ENCODE measurements at places on chromosomes 4 and X. TPM values are rescaled to one million over a fixed set of nuclear protein-coding genes. Genes with fewer than 3 reads are reported as not detected.
A peak's percentile ranks its signal among the peaks of the same experiment; 100 is the strongest.

GRCh38 chrX:17859609-17860178 lies 1.4 kb downstream of the RAI2 start:
- DNase-seq, result peak; percentile 38

GRCh38 chr4:182238355-182238931 lies 4.8 kb upstream of the TENM3 start:
- no peak for DNase-seq

DNA sequence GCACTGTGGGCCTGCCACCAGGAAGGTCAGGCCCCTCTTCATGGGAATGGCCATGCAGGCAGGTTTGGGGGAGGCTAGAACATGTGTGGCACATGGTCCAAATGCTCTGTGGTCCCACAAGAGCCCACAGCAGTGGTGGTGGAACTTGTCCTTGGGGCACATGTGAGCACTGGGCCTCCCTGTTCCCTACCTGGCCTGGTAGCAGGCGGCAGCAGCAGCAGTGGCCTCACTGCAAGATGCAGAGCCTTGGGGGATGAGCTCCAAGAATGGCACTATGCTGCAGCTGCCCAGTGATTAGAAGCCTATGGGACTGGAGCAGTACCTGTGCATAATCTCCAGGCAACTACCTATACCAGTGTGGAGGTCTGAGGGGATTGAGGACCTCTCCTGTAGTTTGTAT lies 197.0 kb upstream of the DCAF8L1 start:
- DNase-seq, result no peak

DNA sequence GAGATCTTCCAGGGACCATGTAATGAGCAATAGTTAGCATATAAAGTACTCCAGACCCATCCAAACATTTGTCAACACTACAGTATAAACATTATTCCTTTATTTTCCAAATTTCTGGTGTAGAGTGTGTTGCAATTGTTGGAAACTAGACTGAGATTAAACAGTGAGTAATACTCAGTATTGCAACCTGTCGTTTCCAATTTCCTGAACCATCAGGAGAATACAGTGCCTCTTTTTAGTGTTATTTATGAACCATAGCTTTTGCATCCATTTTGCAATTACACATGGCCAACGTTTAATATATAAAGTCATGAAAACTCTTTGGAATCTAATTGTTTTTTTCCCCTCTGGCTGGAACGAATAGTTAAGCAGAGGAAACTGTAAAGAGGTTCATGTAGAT lies 58.3 kb upstream of the DHRSX start:
- no peak for DNase-seq

DNA sequence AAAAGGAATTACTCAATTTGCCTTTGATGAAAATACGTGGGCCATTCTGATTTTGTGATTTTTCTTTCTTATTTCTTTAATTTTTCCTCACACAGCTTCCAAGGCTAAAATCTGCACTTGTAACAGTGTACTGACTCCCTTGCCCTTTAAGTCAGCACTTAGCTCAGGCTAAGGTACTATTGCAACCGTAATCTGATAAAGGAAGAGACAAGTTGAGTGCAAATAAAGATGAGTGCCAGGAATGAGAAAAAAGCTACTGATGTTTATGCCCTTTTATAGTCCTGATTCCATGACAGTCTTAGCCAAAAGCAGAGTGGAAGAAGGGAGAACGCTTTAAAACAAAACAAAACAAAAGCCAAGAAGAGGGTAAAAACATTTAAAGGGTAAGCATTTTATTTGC lies 6.0 kb downstream of the DMD start:
- DNase-seq, result no peak

DNA sequence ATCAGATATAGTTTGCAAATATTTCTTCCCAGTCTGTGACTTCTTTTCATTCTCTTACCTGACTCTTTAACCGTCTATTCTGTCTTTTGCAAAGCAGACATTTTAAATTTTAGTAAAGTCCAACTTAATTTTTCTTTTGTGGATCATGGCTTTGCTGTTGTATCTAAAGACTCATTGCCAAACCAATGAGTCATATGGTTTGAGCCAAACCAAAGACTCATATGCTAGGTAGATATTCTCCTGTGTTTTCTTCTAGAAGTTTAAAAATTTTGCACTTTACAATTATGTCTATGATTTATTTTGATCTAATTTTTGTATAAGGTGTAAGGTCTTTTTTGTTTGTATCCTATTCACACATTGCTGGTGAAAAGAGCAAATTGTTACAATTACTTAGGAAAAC lies 446.8 kb downstream of the ANKRD50 start:
- no peak for DNase-seq

DNA sequence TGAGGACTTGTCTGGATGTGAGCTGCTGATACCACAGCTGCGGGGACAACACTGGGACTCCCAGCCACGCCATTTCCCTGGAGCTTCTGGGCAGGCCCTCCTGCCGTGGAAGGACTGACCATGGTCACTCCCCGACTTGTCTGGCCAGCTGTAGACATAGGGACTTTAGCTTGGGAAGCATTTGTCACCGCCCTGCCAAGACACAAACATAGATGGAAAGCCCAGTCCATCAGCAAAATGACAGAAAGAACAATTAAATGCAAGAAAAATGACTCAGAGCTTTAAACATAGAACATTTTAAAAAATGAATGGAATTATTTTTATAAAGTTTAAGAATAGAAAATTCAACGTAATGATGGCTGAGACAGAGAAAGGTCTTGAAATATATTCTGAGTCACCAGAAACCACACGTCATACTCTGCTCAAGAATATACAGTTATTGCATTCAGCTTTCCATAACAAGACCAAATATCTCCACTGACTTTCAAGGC lies 107.6 kb upstream of the CBR4 start:
- no peak for DNase-seq

- no peak for DNase-seq
These were observed 524.2 kb downstream of the IQCM start for GRCh38 chr4:149291463-149291862.

DNA sequence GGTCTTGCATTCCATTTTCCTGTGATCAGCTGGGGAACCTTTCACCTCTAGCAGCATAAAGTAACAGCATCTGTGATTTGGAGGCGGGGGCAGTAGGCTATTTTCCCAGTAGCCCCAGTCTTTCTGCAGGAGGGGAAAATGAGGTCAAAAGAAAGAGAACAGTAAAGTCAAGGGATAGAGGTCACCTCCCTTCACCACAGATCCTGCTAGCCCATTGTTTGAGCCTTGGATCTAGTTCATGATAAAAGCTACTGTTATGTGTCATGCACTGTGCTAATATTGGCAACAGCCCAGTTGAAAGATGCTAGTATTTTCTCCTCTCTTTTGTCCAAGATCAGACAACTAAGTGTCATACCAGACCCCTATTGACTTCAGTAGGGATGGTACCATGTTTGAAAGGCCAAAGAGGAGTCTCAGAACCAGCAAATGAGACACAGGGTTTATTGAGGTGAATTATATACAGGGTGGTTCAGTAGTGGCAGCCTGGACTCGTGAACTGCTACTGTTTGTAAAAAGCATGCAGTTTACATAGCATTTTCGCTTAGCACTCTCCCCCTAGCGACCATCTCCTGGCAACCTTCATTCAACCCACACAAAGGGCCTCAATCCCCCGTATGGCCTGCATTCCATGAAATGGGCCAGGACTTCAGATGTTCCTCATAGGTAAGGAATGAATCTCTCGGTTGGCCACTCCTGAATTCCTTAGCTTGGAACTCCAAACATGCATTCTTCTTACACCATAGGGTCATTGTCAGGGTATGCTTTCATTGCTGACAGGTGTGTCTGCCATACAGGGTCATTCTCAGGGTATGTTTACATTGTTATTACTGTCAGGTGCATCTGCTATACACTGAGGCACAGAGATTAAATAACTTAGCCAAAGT lies 170.0 kb upstream of the FRMPD4 start:
- DNase-seq, result no peak

Gene OSTC
- total RNA-seq, result 72.5 TPM

Measured in activated naive CD4-positive, alpha-beta T cell treated with anti-CD3 and anti-CD28 coated beads for 36 hours (primary cell).